AG10803 (cell line): ENCODE measurements at places on chromosomes 3 and 15.

DNA sequence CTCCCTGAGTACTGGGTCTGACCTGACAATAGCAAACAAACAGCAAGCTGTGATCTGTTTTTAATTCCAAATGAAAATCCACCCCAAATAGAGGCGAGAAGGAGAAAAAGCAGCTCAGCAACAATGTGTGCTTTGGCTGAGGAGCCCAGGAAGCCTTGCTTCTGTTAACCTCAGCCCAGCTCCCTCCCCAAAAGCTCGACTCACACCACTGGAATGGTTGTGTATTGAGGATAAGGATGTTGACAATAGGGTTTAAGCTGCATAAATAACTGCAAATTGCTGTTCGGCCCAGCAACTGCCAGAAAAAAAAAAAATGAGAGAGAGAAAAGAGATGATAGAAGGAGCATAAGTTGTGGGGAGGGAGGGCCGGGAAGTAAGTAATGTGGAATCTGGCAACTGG is 104.0 kb upstream of the TBC1D5 start:
- peak; percentile 69 for DNase-seq

GRCh38 chr15:56349554-56349953 is 15.7 kb upstream of the TEX9 start:
- no peak for DNase-seq

DNA sequence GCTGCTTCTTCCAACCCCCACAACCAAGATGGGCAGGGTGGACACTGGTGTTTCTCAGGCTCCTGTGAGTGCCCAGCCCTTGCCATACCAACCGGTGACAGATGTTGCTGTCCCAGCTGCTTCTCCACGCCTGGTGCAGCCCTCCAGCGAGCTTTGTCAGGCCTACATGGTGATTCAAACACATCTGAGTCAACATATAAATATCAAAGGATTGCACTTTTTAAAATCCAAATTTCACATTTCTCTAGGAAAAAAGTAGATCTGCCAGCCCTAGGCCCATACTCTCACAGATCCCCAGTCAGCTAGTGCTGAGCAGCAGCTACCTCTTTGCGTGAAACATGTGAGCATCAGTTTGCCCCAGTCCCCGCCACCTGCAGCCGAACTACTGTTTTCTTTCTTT is 52.7 kb downstream of the RPN1 start:
- peak; percentile 69 for DNase-seq

GRCh38 chr15:100565591-100565990 is 36.4 kb downstream of the LINS1 start:
- peak; percentile 5 for DNase-seq

DNA sequence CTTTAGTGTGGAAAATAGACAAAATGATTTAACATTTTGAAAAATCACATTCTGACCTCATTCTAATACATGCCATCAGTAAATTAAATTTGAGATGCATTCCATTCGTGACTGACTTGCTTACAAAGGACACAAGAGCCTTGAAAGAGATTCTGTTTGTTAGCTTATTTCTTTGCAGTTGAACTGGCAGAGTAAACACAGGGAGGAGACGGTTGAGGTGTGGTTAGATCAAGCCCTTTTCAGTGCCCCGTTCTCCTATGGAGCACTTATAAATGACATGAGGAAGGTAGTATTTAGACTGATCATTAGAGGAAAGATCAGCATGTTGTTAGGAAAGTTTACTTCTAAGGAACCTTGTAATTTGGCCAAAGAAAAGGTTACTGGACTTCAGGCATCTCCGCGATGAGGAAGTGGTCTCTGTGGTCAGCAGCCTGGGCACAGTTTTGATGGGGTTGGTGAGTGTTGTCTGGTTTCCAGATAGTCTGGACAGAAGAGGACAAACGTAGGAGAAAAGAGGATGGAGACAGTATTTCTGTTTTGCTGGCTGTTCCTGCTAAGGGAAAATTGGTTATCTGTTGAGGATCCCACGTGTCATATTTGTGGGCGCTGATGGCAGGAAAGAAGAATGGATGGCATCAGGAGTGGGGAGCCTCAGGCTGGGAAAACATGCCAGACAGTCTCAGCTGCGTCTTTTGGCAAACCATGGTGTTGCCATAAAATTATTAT is 328.9 kb upstream of the TBL1XR1 start:
- DNase-seq, result peak; percentile 88

- no peak for DNase-seq
Measured at GRCh38 chr15:64845183-64845611, 3.5 kb downstream of the PLEKHO2 start.

DNA sequence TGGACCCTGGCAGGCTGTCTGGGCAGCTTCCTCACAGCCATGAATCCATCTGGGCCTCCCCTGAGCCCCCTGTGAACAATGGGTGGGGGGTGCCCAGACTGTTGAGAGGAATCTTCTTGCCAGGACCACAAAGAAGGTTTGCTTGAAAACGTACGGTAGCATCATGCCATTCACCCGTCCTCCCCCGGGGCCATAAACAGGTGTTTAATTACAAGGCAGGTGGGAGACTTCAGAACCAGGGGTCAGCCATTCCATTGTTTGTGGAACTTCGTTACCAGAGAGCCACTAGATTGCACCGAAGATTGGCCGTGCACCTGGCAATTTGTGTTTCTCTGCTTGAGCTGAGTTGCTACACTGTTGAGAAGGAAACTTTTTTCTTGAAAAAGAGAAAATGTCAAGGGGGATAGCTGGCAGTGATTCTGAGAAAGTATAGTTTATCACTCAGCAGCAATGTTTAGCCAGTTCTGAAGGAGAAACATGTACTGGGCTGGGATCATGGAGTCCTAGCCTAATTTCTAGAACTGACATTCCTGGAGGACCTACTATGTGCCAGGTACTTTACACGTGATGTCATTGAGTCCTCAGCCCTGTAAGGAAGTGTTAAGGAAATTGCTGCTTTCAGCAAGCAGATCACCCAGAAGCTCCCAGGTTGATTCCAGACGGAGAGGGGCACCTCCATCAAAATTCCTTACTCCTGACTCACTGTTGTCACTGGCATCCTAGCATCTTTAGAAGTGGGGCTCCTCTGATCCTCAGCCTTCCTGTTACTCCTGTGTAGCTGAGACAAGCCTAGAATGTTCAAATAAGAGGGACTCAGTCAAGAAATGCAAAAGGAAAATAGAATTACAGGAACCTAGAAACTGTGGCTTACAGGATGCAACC is 103.8 kb upstream of the UBE2E1 start:
- DNase-seq, result peak; percentile 20

DNA sequence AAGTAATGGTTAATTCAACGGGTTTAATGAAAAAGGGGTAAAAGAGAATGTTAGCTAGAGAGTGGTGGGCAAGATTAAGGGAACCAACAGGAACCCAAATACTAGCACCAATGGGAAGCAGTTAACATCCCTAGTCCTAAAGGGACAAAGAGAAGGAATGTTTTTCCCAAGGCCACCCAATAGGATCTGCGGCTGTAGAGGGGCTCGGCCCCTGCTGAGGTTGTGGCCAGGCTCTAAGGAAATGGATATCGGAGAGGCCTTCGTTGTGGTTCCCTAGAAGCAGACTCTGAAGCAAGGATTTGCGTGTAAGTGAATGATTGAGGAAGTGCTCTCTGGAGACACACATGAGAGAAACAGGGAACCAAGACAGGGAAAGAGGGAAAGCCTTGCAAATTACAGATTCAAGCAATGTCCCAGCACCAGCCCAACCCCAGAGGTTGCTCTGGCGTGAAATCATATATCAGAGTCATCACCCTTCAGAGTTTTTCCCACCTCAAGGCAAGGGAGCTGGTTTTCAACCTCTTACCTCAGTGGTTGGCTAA is 83.6 kb upstream of the TNIK start:
- DNase-seq, result no peak

- peak; percentile 86 for DNase-seq
Measured at GRCh38 chr3:138493804-138494606, 59.6 kb downstream of the ESYT3 start.

- DNase-seq, result no peak
Measured at GRCh38 chr3:177057768-177058167, 139.5 kb downstream of the TBL1XR1 start.
